Activated naive CD4-positive, alpha-beta T cell treated with anti-CD3 and anti-CD28 coated beads, Interleukin-2, amount 10 ng/mL, durations not matched to agents 5 hours and 36 hours (primary cell): ENCODE measurements at places on chromosomes 11 and 22. TPM values are rescaled to one million over a fixed set of nuclear protein-coding genes. Genes with fewer than 3 reads are reported as not detected.

C11orf21 gene
- total RNA-seq = 71.7 TPM

SCUBE2 gene
- total RNA-seq = not detected

KCNJ11 gene
- total RNA-seq = 0.91 TPM

OR51B5 gene
- not detected for total RNA-seq
